ENCODE measurements at places on chromosomes 6 and 20.

GRCh38 chr6:111758608-111759329, 114.5 kb downstream of the FYN start:
- no peak for DNase-seq

DNA sequence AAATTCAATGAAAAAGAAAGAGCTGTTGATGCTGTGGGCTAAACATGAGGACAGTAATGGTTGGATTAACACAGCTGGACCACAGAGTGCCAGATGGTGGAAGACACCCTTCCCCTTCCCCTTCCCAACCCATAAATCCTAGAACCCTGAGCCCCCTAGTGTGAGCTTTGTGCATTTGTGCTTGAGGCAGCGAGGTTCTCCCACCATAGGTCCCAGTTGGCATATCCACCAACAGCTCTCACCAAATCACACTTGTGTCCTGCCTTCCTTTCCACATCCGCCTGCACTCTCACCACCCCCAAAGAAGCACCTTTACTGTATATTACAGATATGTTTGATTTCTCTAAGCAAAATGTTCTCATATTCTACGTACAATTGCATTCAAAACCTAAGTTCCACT, 32.8 kb upstream of the HBS1L start:
- DNase-seq, result no peak

DNA sequence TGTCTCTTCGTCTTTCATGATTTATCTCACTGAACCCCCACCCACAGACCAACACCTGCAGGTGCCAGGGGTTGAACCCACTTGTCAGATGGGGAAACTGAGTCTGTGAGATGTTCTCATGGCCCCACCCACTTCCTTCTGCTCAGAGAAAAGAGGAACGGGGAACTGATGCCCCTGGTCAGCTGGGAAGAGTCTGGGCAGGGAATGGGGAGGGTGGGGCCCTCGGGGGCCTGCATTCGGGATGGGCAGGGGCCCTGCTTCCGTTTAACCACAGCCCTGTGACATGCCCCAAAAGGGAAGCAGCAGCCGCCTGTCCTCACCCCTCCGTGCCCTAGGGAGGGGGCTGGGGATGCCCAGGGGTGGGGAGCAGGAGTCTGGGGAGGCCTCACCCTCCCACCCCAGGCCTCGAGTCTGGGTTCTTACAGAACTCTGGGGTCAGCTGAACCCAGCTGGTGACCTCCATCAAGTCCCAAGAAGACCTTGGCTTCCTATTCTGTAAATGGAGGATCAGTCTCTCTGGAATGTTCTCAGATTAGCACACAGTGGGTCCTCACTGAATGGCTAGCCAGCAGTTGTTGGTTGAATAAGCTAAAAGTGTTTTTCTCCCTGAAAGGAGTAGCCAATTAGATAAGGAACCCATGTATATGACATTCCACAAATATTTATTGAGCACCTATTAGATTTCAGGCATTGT, 81.5 kb downstream of the CEBPB start:
- DNase-seq, result no peak

- no peak for DNase-seq
Observed at GRCh38 chr6:95917034-95917433, 98.7 kb upstream of the FUT9 start.

Measured in NCI-H1048 (cell line).